ENCODE measurements at places on chromosomes 1 and 21.

GRCh38 chr21:42863504-42863870 lies 15.9 kb downstream of the WDR4 start:
- DNase-seq = no peak

- DNase-seq = no peak
Observed at GRCh38 chr1:8506995-8507615, 189.2 kb downstream of the SLC45A1 start.

DNA sequence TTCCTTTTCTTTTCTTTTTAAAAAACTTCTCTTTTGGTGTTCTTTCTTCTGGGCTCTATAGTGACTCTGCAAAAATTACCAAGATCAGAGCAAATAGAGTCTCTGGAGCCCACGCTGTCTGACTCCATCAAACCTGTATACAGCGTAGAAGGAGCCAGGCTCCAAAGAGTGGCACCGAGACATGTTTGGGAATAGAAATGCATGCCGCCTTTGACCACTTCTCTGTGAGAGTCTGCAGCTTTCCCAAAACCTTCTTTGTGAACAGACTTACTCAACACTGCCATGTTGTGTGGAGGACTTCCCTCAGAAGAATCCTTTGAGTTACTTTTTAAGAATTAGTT lies 55.3 kb downstream of the GORAB start:
- DNase-seq = no peak

GRCh38 chr1:218711884-218712674 lies 366.9 kb downstream of the TGFB2 start:
- no peak for DNase-seq

DNA sequence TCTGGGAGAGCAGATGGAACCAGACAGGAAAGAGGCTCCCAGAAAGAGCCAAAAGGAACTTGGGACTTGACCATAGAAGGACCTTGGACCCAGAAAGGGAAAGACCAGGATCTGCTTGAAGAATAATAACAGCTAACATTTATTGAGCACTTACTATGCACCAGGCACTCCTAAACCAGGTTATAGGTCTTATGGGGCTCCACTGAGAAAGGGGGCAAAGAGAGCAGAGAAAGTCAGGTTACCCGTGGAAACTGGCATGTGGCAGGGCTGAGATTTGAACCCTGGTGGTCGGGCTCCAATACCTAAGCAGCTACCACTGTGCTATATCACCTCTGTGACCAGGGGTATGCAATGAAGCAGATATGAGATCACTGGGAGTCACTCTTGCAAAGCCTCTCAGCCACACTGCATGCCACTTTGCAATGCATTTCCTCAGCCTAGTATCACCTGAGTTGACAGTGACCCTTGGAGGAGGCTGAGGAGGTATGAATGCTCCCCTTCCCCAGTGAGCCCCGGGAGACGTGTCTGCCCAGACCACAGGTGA lies 37.8 kb downstream of the HSPG2 start:
- no peak for DNase-seq

DNA sequence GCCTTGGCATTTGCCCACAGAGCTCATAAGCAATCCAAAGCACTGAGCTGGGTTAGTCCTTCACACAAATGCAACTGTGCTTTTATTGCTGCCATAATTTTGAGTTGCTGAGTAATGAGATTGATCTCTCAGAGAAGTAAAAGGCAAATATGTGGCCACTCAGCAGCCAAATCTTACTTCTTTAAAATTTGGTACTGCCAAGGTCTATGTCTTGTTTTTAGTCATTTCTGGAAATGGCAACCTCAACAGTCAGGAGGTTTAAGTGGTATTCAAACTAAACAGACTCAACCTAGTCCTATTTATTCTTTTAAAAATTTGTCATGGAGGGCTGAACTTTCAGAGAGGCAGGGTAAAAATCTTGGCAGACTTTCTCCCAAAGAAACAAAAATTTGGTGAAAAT lies 216.4 kb upstream of the GJB5 start:
- no peak for DNase-seq

GRCh38 chr1:61442544-61442943 lies 282.4 kb downstream of the TM2D1 start:
- DNase-seq = no peak

DNA sequence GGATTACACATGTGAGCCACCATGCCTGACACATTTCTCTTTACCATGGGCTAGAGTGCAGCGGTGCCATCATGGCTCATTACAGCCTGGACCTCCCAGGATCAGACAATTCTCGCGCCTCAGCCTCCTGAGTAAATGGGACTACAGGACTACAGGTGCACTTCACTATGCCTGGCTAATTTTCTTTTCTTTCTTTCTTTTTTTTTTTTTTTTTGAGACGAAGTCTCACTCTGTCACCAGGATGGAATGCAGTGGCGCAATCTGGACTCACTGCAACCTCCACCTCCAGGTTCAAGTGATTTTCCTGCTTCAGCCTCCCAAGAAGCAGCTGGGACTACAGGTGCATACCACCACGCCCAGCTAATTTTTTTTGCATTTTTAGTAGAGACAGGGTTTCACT lies 14.8 kb upstream of the KIF1B start:
- DNase-seq = no peak
